ENCODE measurements at places on chromosomes 3 and 15.
A peak's percentile ranks its signal among the peaks of the same experiment; 100 is the strongest.

DNA sequence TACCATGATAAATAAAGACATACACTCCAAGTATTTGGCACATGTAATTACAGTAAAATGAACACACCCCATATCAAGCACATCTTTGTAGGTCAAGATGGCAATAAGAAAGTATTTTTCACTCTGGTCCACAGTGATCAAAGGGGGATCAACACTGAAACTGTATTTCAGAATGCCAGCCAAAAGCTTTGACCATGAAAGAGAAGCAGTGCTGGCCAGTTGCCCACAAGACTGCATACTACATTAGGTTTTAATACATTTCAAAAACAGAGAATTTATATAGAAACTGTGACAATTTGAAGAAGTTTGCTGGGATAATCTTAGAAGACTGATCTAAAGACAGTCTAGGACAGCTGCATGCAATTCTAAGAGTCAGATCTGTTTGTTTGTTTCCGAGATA lies 1035.3 kb downstream of the FHIT start:
- DNase-seq, result no peak

DNA sequence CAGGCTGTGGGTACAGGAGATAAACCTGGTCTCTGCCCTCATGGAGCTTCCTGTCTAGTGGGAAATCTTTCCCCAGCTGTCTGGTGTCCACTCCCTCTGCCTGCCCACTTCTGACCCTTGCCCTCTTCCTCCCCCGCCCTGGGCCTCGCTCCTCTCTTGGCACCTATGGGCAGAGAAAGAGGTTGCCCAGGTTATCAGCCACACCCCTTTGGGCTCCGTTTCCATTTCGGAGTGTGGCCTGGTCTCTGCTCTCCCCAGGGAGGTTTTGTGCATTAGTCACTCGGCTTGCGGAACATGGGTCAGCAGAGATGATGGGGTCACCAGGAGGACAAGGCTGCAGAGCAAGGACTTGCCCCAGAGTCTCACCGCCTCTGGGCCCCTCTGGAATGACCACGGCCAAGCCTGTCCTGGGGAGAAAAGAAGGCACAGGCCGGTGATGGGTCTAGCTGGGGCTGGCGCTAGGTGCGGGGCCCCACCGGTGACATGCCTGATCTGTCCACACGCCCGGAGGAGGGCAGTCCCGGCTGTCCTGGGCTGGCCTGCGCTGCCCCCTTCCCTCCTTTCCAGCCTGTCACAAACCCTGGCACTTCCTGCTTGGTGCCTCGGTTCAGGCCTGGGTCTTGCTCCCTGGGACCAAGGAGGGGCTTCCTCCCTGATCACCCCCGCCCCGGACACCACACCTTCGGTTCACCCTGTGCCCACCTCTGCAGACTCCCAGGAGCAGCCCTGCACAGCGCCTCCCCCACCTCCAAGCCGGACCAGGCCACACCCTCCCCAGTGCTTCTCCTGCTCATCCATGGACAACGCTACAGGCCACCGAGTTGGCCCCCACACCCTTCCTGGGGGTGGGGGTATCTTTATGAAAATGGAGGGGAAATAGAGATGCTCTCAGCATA lies 35.6 kb upstream of the MUC4 start:
- DNase-seq, result peak; percentile 65

GRCh38 chr3:139554628-139555027 lies 15.1 kb upstream of the RBP1 start:
- no peak for DNase-seq

- peak; percentile 37 for DNase-seq
These were observed 101.2 kb upstream of the ETV5 start for GRCh38 chr3:186209810-186210752.

- DNase-seq, result no peak
These were observed 27.8 kb downstream of the PPCDC start for GRCh38 chr15:75051191-75051608.
